Mammary epithelial cell (primary cell): ENCODE measurements at places on chromosomes 2 and 18.
A peak's percentile ranks its signal among the peaks of the same experiment; 100 is the strongest.

- DNase-seq: no peak
Observed at GRCh38 chr2:234913208-234913626, 38.6 kb upstream of the SH3BP4 start.

DNA sequence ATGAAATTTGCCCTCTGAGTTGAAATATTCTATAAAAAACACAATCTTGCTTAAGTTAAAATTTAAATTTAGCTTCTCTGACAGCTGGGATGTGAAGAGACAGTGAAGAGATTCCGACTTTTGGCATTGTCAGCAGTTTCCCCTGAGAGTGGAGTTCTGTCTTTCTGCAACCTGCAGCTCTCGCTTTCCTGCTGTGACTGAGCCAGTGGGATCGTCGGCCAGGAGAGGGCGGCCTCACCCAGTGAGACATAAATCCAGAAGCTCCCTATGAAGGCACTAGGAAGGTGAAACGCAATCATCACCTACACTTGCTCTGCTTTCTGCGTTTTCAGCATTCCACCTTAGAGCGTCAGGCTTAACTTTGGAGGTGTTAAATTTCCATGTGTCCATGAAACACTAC, 75.4 kb upstream of the HNMT start:
- DNase-seq: peak; percentile 29

GRCh38 chr18:75859533-75859932, 432.0 kb upstream of the SMIM21 start:
- DNase-seq: no peak

GRCh38 chr2:29688429-29688828, 233.0 kb downstream of the ALK start:
- DNase-seq: peak; percentile 49

DNA sequence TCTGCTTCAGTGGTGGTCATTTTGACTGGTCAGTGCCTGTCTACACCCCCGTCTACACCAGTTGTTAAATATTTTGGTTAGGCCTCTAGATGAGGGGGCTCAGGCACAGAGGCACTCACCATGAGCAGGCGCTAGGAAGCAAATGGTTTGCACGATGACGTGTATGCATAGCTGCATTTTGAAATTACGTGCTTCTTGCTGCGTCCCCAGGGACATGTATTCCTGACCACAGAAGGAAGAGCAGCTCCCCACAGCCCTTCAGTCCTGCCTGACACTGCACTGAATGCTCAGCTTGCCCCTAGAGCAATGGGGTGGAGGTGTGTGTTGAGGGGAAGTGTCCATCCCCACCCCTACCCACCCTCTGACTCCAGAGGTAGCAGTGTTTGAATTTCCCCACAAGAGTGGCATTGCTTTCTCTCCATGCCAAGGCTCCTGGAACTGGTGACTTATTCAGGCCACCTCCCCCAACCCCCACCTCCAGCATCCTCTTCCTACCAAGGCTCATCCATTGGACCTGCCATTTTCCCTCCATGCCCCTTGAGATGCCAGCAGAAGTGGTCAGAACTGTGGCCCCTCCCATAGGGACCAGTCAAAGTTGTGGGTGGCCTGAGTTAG, 11.4 kb upstream of the ZAP70 start:
- no peak for DNase-seq
